8988T (cell line): ENCODE measurements at places on chromosomes 11 and 22.

- peak; percentile 56 for DNase-seq
These were observed 55.6 kb downstream of the P4HA3 start for GRCh38 chr11:74255741-74256375.

DNA sequence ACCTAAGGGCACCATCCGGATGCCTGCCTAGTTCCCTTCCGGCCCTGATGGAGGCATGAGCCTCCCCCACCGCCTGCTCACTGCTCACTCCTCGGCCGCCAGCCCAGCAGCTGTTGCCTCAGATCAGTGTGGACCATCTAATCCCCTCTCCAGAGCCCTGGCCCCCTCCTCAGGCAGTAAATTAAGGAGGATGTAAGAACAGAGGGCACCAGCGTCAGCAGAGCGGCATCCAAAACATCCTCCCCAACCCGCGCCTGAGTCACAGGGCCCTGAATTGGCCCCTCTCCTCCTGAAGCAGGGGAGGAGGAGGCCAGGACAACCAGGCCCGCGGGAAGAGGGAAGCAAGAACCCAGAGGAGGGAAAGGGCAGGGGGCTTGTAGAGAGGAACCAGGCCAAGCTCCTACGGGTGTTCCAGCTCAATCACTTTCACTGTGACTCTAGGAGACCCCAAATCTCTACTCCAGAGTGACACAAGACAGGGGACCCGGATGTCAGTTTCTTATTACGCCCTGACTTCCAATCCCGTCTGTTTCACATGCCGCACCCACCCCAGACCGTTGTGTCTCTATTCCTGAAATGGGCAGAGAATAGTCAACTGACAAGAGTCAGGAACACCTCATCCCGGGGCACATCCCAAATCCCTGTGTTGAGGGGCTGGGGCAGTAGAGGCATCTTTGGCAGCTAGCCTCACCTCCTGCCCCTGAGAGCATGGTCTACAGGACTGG, 31.3 kb upstream of the MYOD1 start:
- no peak for DNase-seq

GRCh38 chr22:27885977-27886842, 32.8 kb downstream of the PITPNB start:
- DNase-seq: no peak

DNA sequence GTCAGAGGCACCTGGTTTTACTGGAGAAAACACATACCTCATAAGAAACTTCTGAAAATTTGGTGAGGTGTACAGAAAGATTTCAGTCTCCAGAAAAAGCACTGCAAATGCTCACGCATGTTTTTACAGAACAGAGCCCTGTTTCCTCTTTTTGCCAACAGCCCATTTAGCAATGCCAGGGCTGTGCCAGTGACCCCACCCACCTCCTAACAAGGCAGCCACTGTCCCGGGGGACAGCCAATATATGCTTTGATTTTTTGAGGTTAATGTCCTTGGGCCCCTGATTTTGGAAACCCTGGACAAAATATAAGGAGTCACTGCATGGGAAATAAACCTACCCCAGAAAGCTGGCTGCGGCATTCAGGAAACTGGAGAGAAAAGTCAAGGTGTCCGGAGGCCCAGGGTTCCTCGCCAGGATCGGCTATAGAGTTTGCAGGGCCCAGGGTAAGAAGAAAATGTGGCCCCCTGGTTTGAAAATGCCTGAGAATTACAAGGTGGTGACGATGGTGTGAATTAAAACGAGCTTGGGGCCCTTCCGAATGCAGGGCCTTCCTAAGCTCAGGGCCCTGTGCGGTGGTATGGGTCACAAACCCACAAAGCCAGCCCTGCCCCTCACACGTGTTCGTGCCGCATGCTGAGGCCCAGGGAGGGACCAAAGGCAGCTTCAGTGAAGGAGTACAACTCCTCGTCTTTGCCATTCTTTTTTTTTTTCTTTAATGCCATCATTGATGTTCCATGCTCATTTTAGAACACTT, 71.1 kb upstream of the WNT7B start:
- no peak for DNase-seq

GRCh38 chr11:86627776-86628455, 44.5 kb downstream of the ME3 start:
- no peak for DNase-seq

GRCh38 chr11:5257296-5257695, 2.7 kb upstream of the HBG2 start:
- no peak for DNase-seq

DNA sequence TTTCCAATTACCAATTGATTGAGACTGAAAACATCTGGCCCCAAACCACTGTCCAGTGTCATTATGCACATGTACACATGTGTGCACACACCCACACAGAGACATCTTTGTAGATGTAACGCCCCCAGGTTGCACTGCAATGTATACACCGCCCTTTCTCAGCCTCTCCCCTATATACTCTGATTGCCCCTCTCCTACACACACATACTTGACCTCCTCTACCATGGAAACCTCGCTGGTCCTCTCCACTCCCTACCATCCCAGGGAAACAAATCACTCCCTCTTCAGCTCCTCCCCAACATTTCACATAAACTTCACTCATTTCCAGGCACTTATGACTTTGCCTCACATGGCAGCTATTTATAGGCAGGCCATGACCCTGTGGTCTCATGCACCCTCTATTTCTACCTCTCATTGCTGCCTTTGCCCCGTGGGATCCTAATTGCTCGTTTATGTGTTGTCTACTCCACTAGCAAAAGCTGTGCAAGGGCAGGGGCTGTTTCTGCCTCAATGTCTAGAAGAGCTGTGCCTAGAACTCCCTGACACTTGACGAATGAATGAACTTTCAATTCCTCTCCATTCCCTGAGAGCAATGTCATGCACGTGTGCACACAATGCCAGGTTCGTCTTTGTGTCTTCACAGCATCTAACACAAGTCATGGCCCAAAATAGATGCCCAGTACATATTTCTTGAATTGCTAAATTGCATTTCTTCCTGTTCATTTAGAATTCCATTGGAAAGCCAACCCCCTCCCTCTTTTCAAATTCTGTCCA, 10.0 kb upstream of the TMA7B start:
- DNase-seq: no peak

DNA sequence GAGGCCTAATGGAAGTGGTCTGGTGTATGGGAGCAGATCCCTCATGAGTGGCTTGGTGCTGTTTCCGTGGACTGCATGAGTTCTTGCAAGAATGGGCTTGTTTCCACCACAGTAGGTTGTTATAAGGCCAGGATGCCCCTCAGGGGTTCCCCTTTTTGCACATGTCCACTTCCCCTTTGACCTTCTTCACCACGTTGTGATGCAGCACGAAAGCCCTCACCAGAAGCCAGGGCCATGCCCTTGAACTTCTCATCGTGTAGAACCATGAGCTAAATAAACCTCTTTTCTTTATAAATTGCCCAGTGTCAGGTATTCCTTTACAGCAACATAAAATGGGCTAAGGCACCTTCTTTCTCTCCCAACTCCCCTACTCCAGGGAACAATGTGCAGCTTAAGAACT, 2.8 kb upstream of the NARS2 start:
- no peak for DNase-seq

- no peak for DNase-seq
These were observed 34.8 kb upstream of the POU2AF1 start for GRCh38 chr11:111413849-111414248.

GRCh38 chr11:30143098-30143705, 87.6 kb upstream of the FSHB start:
- DNase-seq: no peak

DNA sequence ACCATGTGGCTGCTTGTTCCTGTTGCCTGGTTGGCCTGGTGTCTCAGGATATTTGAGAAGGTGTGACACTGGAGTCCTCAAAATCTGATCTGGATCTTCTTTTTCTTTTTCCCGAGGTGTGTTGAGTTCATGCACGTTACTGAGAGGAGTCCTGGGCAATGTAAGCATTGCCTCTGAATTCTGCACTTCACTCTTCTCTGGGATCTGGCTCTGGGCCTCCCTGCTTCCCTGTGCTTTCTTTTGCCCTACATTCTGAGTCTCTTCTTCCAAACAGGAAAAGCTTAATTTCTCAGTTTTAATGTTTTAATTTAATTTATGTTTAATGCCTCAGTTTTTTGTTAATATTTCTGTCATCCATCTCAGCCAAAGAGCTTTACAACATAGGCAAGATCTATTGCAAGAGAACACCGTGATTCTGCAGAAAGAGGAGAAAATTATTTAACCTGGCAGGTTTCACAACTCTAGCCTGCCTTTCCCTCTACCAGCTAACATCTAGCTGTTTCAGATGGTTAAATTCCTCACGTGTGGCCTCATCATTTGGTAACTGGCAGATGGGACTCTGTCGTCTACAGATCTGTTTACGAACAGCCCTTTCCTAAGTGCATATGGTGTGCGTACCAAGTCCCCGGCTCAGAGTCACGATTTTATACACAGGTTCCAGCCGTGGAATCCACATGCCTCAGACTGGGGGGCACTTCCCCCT, 24.7 kb downstream of the LDLRAD3 start:
- no peak for DNase-seq

DNA sequence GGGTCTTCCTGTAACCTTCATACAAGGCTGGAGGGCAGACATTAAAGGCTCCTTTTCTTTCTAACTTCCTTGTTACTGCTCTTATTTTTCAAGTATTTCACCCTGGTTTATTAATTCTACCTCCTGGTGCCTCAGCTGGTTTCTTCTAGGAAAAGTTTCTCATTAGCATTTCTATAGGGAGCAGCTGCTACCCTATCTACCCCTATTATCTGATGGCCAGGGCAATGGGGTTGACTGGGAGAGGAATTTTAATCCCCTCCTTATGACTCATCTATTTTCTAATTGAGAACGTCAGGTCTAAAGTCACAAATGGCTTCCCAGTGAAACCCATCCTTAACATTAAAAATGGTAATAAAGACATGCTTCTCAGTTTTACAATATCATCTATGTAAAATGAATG, 5.0 kb downstream of the MAP6 start:
- no peak for DNase-seq
